ENCODE measurements at places on chromosomes 7 and 10.

- no peak for DNase-seq
Observed at GRCh38 chr7:8514781-8515519, 81.5 kb downstream of the NXPH1 start.

GRCh38 chr7:105831824-105832535, 44.4 kb downstream of the ATXN7L1 start:
- DNase-seq, result peak; percentile 47

DNA sequence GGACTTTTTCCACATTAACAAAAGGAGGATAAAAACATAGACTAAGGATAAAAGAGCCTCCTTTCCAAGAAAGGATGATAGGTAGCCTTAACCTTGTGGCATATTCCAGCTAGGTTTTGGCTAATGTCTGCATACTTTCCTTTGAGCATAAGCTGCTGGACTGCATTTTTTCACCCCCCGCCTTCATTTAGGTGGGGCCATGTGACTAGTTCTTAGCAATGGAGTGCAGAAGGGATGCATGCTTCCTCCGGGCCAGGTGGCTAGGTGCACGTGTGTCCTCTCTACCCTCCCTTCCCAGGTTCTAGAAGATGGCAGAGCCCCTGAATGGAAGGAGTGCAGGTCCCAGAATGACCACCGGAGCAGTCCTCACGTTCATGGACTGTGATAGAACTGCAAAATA, 59.8 kb downstream of the BPGM start:
- DNase-seq, result no peak

DNA sequence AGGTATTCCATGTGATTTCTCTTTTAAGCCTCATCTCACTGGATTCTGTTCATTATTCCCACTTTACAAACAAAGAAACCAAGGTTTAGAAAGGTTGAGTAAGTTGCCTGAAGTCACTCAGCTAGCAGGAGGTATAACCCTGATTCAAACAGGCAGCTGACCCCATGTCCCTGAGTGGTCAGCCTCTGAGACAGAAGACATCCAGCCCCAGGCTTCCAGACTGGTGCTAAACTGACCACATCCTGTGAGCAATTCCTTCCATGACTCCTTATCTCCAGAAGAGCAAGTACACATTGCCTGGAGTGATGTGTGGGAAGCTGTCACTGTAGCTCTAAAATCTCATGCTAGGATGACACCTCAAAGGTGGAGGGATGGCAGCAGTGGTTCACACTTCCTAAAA, 3.7 kb downstream of the PLPP4 start:
- DNase-seq, result peak; percentile 70
